ENCODE measurements at places on chromosomes 11 and 22. TPM values are rescaled to one million over a fixed set of nuclear protein-coding genes. Genes with fewer than 3 reads are reported as not detected.

DNA sequence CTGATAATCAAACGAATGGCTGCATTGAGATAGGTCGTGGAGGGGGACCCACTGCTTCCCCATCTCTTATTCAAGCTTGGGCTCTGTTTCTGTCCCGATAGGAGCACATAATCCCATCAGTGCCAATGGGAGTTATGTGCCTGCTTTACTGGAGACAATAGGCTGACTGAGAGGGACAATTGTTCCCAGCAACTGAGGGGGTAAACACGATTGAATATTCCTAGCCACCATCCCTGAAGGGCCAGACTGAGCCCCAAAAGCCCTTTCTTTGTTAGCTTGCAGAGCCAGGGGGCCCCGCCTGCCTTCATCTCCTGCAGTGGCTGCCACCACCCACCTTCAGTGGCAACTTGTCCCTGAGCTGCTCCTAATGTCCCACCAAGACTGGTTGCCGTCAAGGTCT is 172.8 kb upstream of the NAV2 start:
- no peak for DNase-seq

GRCh38 chr22:35484651-35485556 is 55.7 kb upstream of the RASD2 start:
- no peak for DNase-seq

- DNase-seq: peak; percentile 26
Observed at GRCh38 chr11:31641477-31642062, 132.0 kb downstream of the ELP4 start.

DNA sequence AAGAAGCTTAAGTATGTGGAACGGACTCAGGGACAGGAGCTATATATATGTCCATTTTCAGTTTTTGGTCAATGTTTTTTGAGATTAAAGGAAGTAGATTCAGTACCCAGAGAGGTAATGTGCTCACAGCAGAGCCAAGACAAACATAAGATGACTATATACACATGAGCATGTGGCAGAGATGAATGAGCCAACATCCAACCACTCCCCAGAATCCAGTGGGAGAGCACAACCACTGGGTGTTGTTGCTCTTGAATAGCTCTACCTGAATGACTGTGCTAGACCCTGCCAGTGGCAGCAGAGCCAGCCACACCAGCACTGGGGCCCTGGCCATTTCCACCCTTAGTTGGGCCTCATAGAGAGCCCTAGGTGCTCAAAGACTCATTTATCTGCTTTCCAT is 10.7 kb upstream of the SYTL2 start:
- peak; percentile 50 for DNase-seq

- no peak for DNase-seq
Observed at GRCh38 chr22:31091106-31091975, 10.2 kb downstream of the SMTN start.

The TBX10 gene
- not detected for total RNA-seq

The SLC6A5 gene
- total RNA-seq: not detected

The CSTPP1 gene
- 20.7 TPM for total RNA-seq

All from LHCN-M2 (cell line).